SK-N-SH treated with all-trans-retinoic acid at 6 μM for 48 hours (cell line): ENCODE measurements at places on chromosomes 2 and 18.

DNA sequence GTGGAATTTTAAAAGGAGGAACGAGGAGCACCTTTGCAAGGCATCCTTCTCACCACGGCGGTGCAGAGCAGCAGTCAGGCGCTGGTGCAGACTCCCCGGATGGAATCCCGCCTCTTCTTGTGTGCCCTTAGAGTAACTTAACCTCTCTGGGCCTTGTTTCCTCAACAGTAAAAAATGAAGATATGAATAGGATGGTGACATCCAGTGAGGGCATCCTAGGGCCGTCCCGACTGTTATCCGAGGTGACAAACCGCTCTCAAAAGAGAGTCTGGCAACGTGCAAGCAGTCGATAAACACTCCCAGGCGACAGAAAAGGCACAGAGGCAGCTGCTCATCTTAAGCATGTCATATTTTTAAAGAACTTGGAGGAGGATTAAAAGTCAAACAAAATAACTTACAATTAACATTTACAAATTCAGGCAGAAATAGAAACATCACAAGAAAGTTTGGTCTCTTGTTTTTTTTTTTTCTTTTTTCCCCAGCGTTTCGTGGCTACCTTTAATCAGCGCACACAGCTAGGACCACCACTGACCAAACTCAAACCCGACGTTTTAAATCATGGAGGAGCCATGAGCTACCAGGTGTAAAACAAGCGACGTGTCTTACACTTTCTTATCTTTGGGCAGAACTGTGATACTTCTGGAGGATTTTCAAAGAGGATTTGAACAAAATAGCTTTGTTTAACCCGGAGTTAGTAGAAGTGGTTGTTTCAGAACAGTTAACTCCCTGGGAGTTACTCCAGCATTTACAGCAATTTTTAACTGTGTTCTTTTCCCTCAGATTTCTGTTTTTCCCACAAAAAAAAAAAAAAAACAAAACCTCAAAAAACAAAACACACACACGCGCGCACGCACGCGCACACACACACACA lies 2.1 kb downstream of the MBP start:
- ATAC-seq = no peak

DNA sequence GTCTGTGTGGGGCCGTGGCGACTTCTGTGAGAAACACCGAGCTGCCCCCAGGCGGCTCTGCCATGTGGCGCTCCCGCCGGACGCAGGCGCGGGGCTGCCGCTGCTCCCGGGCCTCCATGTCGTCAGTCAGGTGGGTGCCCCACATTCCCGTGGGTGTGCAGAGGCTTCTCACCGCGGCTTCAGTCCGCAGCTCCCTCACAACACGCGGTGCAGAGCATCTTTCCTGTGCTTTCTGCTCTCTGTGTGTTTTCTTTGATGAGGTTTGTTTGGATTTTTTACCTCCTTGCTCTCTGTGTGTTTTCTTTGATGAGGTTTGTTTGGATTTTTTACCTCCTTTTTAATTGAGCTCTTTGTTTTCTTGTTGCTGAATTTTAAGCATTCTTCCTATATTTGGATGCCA lies 13.0 kb downstream of the AQP12A start:
- no peak for ATAC-seq

- no peak for ATAC-seq
Observed at GRCh38 chr2:181858600-181858999, 32.9 kb upstream of the ITPRID2 start.

- no peak for ATAC-seq
Observed at GRCh38 chr2:232406556-232407310, at the start of gene ALPG. TSS of gene ALPG (plus strand) at chr2:232406844. CDS start at chr2:232406895, 51 bp downstream.

GRCh38 chr2:241645915-241646645 lies 8.6 kb downstream of the ATG4B start:
- no peak for ATAC-seq

DNA sequence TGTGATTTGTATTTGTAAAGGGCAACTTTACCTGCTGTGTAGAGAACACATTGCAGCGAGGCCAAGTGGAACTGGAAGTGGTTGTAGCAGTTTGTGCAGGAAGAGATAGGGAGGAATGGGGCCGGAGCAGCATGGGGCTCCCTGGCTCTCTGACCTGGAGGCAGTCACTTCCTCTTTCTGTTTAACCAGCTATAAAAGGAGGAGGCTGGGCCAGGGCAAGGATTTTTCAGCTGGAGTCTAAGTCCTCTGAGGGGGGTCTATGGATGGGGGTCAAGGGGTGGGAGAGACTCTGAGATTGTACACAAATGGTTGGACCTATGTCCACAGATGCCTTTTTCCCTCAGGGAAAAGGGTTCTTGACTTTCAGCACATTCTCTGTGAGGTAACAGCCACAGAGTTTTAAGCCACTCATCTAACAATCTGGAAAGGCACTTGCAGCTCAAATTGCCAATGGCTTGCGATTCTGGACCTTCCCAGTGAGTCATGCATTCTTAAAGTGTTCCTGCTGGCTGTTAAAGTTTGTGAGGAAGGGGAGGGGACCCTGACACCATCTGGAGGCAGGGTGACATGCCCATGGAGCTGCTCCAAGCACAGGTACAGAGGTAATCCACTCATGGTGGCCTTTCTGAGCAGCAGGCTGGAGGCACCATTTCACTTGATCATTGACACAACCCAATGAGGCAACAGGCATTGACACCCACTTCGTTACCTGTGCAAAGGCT lies 347.0 kb downstream of the CYRIA start:
- no peak for ATAC-seq
